ENCODE measurements at places on chromosomes 16 and 17.
A peak's percentile ranks its signal among the peaks of the same experiment; 100 is the strongest.

- DNase-seq: peak; percentile 39
Measured at GRCh38 chr17:45332989-45333701, 16.3 kb upstream of the MAP3K14 start.

DNA sequence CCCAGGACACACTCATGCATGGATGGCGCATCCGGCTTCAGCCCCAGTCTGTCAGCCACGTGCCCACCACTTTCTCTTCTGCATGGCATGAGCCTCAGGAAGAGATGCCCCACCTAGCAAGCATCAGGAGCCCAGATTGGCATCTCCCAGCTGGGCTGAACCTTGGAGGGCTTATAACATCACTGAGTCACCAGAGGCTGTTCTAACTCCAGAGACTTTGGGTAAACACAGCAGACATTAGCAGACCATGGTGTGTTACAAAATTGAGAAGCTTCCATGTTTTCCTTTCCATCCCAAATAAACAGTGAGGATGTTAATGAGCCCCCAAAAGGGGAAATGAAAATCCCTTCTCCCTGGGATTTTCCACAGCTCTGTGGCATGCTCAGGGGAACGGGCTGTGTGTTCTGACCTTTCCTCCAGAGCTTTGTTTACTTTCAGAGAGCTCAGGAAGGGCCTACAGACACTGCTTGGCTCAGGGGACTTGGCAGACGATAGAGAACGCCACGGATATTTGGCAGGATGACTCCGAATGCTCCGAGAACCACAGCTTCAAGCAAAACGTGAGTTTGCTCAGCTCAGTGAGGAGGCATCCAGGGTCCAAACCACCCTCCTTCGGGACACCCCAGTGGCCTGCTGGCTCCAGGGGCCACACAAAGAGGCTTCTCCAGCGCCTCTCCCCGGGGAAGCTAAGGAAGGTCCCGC is 16.5 kb downstream of the GLP2R start:
- DNase-seq: peak; percentile 41

DNA sequence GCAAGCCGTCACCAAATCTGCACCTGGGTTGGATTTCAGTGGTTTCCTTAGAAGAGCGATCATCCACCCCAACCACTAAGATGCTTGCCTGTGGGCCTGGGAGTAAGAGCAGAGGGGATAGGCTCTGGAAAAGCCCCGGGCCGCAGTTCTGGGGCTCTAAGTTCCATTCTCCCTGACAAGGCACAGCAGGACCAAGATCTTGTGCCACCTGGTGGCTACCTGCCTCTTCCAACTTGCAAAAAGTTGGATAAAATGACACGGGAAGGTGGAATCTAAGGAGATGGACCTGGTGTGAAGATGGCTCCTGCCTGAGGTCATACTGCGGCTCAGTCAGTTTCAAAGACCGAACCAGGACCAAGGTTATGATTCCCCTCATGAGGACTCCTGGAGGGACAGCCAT is 42.3 kb downstream of the ABCC12 start:
- no peak for DNase-seq

- no peak for DNase-seq
Measured at GRCh38 chr17:41592601-41593305, 6.1 kb upstream of the KRT14 start.

- DNase-seq: no peak
Measured at GRCh38 chr16:57261806-57262205, 16.7 kb downstream of the ARL2BP start.

GRCh38 chr16:67241008-67241900 is 6.0 kb downstream of the FHOD1 start:
- DNase-seq: peak; percentile 97

DNA sequence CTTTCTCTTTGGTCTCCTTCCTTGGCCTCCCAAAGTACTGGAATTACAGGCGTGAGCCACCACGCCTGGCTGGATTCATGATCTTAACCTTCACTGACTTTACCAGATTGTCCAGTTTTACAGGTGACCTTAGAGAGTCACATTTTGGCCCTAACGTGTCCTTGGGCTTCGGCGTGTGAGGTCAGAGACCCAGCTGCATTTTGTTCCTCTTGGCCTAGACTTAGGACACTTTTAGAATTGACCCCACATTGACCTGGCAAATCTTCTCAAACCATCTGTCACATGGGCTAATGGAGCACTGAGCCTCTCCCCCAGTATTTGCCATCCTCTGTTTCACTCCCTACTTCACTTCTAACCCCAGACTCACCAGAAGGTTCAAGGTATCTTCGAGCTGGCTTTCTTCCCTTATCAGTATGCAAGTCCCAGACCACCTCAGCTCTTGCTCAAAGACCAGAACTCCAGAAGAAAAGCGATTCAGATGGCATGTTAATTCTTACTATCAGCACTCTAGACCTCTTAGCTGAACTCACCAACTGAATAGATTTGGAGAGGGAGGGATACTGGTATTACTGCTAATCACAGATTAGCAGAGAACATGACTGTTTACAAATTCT is 1.7 kb upstream of the CYTH1 start:
- no peak for DNase-seq

DNA sequence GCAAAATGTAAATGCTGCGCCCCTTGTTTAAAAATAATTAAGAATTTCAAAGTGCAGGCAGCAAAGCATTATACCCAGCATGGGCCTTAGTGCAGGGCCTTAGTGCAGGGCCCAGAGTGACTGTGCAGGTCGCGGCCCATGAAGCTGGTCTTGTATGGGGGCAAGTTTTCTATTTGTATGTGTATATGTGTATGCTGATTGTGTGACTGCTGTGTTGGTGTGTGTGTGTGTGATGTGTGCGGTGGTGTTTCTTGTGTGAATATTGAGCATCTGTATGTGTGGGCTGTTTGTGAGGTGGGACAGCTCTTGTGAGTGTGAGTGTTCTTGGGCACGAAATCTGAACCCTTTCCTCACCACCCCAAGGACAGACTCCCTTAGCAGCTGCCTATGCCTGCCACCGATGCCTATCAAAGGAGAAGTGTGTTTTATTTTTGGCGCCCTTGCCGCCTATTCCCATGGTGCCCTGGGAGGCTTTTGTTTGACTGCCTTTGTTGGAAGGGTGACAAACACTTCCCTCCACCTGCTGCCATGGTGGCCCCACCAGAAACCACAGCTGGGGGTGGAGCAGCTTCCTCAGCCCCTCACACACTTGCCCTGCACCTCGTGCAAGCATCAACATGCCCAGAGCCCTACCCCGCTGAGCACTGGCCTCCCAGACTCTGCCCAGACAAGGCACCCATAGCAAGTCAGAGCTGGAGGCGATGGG is 18.0 kb downstream of the CCR7 start:
- no peak for DNase-seq

DNA sequence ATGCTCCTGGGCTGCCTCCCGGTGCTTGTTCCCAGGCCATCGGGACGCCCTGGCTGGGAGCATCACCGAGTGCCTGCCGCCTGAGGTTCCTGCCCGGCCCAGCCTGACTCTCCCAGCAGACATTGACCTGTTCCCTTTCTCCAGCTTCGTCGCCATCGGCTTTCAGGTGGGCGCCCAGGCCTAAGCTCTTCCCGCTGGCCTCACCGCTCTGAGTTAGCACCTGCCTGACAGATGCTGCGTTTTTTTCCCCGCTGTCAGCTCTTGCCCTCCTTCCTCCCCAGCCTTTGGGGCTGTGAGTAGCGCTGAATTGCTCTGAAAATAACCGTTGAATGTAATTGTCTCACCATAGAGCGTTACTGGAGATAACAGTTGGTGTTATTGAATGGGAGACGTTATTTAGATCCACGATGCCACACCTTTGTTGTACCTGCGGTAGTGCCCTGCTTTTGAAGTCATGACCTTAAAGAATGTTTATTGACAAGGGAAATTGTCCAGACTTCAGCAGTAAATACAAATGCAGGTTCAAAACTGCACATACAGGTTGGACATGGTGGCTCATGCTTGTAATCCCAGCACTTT is 21.3 kb upstream of the SMIM5 start:
- no peak for DNase-seq

GRCh38 chr17:34413443-34414119 is 50.5 kb upstream of the CCL1 start:
- DNase-seq: no peak

DNA sequence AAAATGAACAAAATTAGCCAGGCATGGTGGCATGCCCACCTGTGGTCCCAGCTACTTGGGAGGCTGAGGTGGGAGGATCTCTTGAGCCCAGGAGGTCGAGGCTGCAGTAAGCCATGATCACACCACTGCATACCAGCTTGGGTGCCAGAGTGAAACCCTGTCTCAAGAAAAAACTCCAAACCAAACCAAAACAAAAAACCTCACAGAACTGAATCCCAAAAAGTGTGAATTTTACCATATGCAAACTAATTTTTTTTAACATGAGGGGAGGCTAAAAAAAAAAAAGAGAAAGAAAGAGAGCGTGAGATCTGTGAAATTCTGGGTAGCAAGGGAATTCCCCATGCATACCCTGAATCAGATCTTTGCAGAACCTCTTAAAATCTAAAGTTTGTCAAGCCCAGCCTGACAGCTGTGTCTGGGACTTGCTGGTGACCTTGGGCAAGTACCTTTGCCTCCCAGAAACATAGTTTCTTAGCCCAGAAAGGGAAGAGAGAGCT is 17.1 kb upstream of the CDH1 start:
- DNase-seq: no peak

GRCh38 chr16:79186196-79186595 is 414.3 kb downstream of the MAF start:
- DNase-seq: no peak

GRCh38 chr17:81067391-81067811 is 32.5 kb downstream of the BAIAP2 start:
- no peak for DNase-seq

DNA sequence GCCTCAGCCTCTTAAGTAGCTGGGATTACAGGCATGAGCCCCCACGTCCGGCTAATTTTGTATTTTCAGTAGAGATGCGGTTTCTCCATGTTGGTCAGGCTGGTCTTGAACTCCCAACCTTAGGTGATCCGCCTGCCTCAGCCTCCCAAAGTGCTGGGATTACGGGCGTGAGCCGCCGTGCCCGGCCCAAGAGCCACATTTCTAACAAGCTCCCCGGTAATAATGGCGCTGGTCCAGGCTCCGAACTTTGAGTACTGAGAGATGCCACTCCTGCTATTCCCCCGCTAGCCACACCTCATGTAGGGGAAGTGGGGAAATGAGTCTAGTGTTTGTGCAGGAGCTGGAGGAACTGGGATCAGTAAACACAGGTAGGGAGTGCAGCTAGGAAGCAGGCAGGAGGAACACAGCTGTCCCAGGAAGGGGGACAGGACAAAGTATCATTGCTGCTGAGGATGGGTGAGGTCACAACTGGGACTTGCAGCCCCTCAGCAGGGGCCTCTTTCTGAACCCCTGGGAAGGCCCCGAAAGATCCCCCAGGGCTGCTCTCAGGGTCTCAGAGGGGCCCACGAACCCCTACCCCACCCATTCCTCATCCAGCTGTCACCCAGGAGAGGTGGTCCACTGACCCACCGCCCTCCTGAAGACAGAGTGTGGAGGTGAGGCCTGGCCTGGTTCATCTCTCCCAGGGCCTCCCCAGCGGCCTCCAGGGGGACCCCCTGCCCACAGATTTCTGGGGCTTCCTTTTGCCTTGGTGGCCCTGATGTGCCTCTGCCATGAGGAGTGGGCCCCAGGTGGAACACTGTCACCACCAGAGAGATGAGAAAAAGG is 3.7 kb upstream of the KREMEN2 start:
- DNase-seq: no peak

- peak; percentile 96 for DNase-seq
Measured at GRCh38 chr17:73340093-73340596, 28.3 kb upstream of the CDC42EP4 start.

DNA sequence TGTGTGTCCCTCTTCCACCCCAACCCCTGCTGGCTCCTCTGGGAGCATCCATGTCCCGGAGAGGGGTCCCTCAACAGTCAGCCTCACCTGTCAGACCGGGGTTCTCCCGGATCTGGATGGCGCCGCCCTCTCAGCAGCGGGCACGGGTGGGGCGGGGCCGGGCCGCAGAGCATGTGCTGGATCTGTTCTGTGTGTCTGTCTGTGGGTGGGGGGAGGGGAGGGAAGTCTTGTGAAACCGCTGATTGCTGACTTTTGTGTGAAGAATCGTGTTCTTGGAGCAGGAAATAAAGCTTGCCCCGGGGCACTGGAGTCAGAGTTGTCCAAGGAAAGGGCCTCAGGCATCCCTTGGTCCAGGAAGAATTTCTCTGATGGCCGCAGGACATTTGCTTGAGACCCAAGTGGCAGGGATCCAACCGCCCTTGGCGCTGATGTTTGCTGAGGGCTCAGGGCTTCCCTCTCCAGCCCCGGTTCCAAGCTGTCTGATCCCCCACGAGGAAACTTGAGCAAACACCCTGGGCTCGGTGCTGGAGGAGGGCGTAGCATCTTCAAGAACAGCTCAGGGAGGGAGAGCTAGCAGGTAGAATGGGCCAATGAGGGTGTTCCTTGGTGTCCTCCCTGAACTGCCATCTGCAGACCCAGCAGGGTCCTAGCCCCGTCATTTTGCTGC is 4.5 kb downstream of the NXPH3 start:
- DNase-seq: no peak

DNA sequence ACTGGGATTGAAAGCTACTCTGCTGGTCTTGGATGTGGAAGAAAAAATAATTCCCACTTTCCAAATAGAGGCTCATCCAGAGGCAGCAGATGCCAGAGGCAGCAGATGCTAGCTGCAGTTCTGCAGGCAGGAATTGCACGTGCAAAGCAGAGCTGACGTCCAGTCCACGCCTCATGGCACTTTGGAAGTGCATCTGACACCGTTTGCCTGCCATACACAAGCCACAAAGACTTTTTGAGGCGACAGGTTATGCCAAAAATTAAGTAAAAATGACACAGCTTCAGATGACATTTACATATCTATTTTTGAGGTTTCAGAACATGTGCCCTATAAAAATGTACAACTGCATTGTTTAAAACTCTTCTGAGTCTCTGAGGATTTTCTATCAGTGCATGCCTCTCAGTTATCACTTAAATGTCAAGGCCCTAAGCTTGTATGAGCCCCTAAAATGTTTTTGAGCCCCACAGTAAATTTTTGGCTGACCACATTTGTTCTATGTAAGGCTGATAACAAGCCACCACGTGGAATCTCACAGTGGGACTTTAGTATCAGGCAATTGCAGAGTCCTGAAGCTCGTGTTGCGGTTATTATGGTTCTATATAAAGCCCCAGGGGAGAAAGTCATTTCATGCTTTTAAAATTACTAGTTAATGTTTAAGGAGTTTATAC is 239.2 kb downstream of the PRKCA start:
- DNase-seq: peak; percentile 92

DNA sequence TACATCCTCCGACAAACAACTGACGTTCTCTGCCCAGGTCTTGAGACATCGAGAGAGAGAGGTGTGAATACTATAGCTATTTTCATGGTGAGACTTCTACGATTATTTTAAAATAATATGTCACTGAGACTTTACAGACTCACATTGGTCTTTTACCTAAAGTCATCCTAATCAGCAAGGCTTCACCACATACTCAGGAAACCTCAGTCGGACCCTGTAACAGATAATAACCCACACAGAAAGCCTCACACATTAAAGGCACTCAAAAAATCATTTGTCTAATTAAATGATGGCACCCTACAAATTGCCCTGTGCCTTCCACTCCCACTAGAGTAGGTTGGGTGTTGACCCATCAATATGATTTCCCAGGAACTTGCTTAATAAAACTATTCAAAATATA is 19.8 kb upstream of the SLC39A11 start:
- no peak for DNase-seq
